ENCODE measurements at places on chromosomes 6 and 20.

DNA sequence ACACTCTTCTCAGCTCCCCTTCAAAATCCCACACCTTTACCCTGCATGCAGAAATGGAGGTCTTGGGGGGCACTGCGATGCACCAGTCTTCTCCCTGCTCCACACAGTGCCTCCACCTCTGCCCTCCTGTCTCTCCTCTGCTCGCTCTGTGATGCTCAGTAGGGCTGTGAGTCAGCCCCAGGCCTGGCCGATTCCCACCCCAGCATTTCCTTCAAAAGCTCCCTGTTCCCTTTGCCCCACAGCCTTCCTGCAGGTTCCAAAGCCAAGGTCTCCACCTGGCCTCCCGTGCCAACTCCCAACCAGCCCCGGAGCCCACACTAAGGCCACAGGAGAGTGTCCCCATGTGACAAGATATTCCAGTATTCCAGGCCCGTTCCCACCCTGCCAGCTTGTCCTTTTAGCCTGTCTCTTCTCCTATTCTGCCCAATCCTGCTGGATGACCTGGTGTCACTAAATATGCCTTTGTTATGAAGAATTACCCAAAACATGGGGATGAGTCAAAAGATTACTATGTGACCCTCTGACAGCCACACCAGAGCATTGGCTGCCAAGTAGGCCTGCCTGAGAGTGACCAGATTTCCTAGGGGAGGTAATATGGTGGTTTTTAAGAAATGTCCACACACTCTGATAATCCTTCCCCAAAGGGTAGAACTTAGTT lies 118.9 kb upstream of the NXT1 start:
- no peak for DNase-seq

DNA sequence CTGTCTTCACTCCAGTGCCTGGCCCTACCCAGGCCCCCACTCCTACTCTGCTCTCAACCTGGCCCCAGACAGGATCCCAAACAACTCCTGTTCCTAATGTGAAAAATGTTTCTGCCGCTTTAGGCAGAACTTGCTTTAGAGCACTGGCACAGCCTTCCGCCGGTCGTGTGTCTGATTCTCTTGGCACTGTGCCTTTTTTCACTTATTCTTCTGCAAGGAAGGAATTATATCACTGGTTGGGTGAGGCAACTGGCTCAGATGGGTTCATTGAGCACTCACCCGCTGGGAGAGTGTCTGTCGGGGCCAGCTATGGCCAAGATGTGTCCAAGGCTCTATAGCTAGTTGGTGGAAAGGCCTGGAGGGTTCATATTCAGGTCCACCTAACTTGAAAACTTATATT lies 33.6 kb upstream of the HLA-A start:
- no peak for DNase-seq

DNA sequence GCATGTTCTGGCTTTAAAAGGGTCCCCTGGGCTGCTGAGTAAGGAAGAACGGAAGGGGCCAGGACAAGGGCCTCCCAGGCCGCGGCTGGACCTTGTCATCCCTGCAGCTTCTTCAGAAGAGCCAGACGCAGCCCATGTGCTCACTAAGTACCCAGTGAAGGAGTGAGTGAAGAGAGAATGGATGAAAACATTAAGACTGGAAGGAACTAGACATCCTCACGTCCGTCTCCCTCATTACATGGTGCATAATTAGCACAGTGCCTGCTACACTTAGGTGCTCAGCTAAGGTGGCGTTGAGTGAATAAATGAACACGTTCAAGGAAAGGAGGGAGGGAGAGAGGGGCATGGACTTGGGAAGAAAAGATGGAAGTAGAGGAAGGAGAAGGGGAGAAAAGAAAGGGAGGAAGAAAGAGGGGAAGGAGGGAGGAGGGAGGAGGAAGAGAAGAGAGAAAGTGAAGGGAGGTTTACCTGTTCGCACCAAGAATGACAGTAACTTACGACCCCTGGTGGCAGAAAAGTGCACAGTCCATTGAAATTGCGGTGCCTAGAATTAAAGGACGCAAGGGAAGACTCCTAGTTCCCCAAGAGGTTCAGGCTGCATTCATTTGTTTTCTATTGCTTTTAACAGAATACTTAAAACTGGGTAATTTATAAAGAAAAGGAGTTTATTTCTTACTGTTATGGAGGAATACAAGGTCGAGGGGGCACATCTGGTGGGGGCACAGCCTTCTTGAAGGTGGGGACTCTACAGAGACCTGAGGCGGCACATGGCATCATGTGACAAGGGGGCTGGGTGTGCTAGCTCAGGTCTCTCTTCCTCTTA lies 8.0 kb downstream of the TP53RK start:
- DNase-seq, result no peak

GRCh38 chr6:66930559-66931290 lies 1223.7 kb upstream of the EYS start:
- no peak for DNase-seq

GRCh38 chr6:24721461-24722215 lies 2.7 kb upstream of the C6orf62 start:
- no peak for DNase-seq

- no peak for DNase-seq
Observed at GRCh38 chr20:10074513-10074912, 39.7 kb downstream of the ANKEF1 start.
